ENCODE measurements at places on chromosomes 7 and 10. TPM values are rescaled to one million over a fixed set of nuclear protein-coding genes. Genes with fewer than 3 reads are reported as not detected.
A peak's percentile ranks its signal among the peaks of the same experiment; 100 is the strongest.

DNA sequence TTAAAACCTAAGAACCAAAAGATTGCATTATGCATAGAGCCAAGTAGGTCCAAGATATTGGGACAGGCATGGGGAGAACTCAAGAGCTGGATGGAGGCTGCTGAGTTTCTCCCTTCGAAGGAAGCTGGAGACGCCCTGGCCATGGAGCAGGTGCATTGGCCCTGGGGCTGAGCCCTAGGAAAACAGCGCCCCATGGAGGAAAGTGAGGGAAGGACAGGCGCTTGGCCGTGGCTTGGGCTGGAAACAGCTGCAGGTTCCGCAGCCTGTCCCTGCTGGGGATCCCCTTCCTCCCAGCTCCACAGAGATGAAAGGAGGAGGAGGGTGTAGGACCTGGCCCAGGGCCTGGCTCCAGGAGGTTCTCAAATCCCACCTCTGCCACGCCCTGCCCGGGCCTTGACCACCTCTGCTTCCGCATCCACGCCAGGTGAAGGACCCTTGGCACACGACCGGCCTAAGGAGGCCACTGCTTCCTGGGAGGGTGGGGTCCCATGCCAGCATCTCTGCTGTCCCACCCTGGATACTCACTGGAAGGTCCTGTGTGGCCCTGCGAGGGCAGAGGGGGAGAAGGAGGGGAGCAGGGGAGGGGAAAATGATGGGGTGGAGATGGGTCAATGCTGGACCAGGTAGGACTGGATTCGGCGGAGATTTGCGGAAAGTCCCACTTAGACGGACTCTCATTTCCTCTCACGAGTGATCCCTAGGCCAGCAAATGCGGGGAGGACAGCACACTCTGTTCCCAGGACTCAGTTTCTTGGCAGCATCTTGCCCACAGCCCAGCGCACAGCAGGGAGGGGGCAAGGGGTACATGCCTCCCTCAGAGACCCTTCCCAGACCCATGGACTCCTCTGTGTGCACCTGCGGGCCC is 258.6 kb upstream of the TCERG1L start:
- DNase-seq = no peak

GRCh38 chr10:91880310-91880709 is 29.0 kb downstream of the FGFBP3 start:
- no peak for DNase-seq

GRCh38 chr10:76548716-76549115 is 1088.9 kb downstream of the KCNMA1 start:
- peak; percentile 44 for DNase-seq

DNA sequence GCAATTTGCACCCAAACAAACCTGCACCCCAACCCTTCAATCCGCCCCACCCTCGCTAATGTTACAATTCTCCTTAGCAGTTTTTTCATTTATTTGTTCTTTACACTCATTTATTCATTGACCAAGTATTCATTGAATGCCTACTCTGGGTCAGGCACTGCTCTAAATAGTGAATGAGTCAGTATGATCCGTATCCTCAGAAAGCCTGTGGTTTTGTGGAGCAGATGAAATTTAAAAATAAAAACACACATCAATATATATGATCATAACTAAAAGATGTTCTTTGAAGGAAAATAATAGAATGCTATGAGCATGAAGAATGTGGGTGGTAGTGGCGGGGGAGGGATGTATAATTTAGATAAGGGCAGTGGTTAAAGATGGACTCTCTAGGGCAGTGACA is 13.3 kb downstream of the IFIT5 start:
- no peak for DNase-seq

The TRPV6 gene
- polyA plus RNA-seq = 0.09 TPM
